ENCODE measurements at places on chromosomes 6 and 20.

DNA sequence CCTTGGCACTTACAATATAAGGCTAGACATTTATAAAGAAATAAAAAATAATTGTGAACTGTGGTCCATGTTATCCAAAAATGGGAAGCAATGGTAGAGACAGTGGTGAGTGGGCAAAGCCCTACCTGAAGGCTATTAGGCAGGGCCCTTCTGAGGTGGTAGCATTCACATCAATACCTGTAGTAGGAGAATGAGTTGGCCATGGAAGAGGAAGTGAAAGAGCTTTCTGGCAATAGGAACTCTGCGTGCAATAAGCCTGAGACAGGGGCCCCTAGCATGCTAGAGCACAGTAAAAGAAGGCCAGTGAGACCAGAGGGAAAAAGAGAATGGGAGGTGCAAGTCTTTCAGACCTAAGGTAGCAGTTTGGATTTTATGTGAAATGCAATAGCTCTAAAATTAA, 754.5 kb downstream of the PTPRT start:
- DNase-seq = no peak

GRCh38 chr6:72140795-72141194, 254.4 kb downstream of the RIMS1 start:
- no peak for DNase-seq

DNA sequence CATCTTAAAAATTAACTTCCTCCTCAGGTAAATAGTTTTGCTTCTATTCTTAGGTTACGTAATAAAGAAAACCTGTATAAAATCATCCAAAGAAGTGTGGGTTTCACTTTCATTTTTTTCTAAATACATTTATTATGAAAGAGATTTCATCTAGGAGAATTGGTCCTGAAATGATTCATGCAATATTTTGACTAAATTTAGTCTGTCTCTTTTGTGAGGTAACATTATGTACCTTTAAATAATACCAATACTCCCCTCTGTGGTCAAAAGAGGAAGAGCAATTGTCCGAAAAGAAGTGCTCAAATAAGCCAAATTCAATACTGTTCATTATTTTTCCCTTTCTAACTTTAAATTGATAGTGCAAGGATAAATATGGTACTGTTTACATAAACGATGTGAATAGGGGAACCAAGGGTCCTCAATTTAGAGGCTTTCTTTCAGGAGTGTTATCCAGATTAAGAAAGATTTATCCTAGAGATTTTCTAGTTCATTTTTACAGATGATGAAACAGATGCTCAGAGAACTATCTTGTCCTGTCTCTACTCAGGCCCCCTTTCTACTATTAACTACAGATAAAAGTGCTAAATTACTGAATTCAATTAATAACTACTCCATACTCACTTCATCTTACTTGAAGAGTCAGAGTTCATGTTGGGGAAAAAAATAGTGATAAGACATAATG, 26.2 kb downstream of the CYP39A1 start:
- no peak for DNase-seq

DNA sequence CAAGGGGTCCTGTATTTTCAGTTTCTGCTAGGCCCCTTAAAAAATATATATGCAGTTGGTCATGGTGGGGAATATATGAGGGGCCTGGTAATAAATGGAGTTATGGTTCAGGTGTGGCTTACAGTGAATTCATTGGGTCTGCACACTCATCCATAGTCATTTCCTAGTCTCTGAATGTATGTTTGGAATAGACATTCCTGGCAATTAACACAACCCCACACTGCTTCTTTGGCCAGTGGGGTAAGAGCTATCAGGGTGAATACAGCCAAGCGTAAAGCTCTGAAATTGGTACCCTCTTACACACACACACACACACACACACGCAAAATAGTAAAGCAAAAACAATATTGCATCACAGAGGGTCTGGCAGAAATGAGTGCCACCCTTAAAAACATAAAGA, 56.5 kb downstream of the QRSL1 start:
- DNase-seq = no peak

DNA sequence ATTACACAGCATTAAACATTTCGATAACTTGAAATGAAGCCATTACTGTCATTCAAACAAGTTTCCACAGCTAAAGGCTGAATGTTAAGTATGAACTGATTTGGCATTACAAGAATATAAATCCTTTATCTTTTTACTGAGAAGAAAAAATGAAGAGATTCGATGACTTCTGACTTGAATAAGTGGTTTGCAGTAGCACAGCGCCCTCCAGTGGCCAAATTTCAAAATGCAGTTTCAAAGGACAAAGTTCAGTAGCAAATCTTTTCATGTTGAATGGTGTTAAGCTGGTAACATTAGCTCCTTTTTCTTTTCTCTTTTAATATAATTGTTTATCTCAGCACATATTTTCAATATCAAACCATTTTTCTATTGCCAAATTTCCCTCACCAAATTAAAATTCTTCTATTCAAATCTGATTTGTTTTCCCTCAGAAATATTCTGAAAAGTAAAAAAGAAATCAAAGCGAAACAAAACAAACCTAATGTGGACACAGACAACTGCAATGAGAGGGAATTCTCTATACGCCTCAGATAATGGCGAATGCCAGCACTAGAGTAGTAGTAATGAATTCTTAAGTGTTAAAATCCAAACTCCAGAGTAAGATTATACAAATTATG, 145.7 kb downstream of the BTBD9 start:
- DNase-seq = peak; percentile 57

DNA sequence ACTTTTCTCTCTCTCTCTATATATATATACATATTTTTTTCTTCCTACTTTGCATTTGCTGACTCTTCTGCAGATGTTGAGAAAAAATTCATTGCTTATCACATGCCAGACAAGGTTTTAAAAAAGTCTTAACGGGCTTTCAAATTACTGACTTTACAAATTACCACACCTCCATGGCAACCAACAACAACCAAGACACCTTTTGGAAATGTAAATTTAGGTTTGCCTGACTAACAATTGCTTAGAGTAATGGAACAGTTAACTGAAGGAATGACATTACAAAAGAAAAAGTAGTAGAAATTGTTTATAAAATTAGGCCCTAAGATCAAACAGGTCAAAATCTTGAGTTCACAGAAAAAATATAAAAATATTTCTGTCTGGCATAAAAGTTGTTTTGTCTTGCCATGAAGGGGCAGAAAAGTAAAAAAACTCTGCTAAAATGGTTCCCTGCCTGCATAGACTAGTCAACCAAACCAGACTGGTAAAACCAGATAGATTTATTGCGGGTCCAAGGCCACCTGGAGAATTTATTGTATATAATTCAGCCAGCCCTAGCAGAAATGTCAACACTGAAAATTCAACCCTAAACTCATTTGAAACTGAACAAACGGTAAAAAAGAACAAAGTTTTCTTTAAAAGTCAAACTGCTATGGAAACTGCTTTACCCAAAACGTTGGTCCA, 92.8 kb upstream of the FRMD1 start:
- DNase-seq = no peak

DNA sequence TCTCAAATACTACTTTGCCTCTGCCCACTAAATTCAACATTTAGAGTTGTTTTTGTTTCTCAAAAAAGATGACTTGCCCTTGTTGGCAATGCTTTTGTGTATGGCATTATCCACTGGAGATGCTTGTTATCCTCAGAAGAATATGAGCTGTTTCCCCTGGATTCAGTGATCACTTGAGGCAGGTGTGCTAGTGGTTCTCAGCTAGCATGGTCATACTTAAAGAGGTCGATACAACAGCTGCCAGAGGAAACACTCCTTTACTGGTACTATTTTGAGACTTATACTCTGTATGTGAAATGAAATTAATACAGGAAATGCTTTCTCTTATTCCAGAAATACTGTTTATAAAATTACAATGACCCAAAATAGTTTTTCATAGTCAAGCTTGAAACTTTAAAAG, 122.5 kb downstream of the HIVEP1 start:
- no peak for DNase-seq

DNA sequence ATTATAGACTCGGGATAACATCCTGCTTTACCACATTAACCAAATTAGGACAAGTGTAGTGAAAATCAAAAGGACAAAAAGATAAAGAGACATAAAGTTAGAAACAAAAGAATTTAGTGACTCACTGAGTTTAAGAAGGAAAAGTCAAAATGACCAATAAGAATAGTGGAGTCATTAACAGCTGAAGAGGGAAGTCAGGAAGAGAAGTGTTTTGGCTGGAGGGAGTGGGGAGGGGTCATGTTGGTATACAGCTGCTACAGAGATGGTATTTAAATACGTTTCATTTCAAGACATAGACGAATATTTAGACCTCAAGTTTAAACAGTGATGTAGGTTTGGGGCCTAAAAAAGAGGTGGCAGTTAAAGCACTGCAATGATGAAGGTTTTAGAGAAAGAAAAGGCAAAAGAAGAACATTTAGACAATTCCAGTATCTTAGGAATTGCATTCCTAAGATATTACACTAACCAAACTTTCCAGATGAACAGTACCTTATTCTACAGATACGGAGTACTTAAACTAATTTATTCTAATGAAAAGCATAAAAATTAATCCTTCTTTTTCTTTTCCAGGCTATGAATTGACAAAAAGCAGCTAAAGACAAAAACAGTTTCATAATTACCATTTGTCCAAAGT, 10.6 kb downstream of the FKBP5 start:
- DNase-seq = no peak

DNA sequence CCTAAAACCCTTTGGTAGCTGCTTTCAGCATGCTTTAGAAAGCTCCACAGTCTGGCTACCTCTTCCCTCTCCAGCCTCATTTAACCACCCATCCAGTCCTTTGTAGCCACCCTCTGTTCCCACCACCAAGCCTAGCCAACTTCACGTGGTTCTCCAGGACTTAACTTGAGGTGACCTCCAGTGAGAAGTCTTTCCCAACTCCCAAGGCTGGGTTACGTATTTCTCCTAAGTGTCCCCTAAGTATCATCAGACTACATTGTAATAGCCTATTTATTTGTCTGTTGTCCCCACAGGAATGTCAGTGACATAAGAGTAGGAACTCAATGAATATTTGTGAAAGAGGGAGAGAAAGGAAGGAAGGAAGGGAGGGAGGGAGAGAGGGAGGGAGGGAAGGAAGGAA, 431.9 kb upstream of the JARID2 start:
- DNase-seq = no peak

DNA sequence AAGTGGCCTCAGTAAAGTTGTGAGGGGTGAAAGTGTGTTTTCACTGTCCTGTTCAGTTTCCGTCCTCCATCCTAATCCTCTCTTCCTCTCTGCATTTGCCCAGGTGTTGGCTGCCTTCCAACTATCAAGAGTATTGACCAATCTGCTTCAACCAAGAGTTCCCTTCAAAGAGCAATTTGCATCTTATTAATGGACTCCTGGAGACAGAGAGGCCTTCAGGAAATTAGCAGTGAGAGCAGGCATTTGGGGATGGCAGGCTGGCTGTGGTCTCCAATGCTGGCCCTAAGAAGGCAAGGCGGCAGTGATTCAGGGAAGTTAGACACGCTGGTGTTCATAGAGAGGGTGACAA, 77.2 kb downstream of the GPR6 start:
- no peak for DNase-seq

Measured in activated T-helper 1 cell treated with Interleukin-2 at 50 U/mL for 16 hours (primary cell).